ENCODE measurements at places on chromosomes 5 and 9.

- DNase-seq: no peak
Measured at GRCh38 chr9:4196376-4196775, 103.5 kb downstream of the GLIS3 start.

DNA sequence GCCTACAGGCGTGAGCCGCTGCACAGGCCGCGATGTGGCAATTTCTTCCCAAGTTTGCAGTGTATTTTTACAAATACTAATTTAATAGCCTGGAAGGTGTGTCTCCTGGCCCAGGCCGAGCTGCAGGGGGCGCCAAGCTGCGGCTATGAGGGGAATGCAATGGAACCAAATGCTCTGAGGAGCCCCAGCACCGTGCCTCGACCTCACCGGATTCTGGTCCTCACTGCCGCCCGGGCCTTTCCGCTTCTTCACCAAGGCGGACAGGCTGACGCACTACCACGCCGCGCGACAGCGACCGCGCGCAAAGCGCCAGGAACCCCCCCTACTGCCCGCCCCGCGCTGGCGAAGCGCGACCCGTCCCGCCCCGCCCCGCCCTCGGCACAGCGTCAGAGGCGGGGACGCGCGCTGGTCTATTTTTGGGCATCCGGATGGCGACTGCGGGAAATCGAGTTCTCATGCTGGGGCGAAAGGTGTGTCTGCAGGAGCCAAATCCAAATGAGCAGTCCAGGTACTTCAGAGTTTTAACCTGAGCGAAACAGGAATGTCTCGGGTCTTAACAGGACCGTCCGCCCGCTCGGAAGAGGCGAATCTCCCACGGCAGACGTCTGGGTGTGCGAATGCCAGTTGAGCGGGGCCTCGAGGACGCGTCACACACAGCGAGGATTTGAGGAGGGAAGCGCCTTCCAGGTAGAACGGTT, 31.7 kb upstream of the PRXL2C start:
- DNase-seq: peak; percentile 17

GRCh38 chr9:23659346-23660006, 166.6 kb downstream of the ELAVL2 start:
- DNase-seq: no peak

DNA sequence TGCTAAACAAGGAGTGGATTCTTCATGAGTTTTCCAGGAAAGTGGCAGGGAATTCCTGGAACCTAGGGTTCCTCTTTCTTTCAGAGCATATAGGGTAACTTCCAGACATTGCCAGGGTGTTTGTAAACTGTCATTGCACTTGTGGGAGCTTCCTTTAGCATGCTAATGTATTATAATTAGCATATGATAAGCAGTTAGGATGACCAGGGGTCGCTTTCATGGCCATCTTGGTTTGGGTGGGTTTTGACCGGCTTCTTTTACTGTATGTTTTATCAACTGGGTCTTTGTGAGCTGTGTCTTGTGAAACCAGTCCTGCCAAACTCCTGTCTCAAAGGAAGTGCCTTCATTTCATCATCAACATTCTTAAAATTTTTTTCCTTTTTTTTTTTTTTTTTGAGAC, 11.9 kb upstream of the MELK start:
- no peak for DNase-seq

DNA sequence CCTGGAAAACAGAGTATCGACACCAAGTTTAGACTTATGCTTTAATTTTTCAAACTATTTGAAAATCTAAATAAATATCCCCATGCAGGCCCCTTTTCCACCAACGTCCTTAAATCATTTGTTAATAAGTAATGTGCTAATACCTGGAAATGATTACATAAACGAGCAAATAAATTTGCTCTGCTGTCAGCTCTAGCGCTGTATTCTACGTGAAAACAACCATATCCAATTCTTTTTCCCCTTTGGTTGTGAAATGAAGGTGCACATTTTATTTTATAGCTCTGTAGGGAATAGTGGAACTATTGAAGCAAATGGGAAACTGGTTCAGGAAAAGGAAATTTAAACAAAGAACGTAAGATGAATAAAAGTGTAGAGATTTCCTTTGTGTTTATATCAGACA, 137.7 kb upstream of the ZNF608 start:
- DNase-seq: no peak

- no peak for DNase-seq
Measured at GRCh38 chr5:140989254-140990020, 23.2 kb downstream of the PCDHAC2 start.

- no peak for DNase-seq
Measured at GRCh38 chr9:37191403-37192089, 71.2 kb downstream of the ZCCHC7 start.

- no peak for DNase-seq
Measured at GRCh38 chr5:137858223-137858916, 9.3 kb upstream of the MYOT start.

DNA sequence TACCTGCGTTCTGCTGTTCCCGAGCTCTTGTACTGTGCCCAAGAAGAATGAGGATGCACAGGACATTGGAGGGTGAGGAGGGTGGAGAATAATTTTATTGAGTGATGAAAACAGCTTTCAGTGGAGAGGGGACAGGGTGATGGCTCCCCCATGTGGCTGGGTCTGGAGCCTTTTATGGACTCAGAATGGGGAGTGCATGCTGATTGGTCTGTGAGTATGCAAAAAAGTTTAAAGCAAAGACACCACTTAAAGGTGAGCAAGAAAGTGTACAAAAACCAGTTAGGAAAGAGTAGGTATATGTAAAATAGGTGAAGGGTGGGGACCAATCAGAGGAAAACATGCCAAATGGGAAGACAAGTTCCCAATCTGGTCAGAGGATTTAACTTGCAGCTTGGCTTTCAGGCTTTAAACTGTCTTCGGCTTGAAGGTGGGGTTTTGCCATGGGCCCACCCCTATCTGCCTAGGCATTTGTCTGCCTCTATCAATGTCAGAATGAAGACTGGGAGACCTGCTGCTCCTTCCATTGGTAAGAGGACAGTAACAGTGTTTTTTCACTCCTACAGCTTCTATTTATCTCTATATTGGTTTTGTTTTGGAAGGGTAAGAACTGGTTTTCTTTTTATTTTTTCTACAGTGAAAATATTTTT, 118.0 kb upstream of the RAI14 start:
- no peak for DNase-seq

DNA sequence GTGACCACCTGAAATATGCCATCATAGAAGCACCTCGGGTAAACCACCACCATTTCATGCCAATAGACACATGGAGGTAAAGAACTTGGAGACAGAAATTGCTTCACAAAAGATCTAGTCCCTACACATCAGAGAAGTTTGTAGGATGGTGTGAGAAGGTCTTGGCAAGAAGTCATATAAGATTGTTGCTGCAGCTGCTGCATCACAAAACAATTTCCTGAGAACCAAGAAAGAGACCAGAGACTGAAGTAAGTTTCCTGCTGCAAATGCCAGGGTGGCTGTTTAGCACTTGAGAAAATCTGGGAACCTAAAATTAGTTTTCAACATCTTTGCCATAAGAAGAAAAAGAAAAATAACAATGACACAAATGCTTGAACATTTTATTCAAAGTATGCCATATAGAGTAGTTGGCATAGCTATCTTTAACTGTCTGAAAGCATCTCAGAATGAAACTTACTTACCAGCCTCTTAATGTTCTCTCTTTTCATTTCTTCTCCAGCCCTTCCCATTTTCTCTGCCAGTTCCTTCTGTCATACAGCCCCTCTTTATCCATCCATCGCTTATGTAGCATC, 114.3 kb downstream of the KCTD16 start:
- DNase-seq: no peak

DNA sequence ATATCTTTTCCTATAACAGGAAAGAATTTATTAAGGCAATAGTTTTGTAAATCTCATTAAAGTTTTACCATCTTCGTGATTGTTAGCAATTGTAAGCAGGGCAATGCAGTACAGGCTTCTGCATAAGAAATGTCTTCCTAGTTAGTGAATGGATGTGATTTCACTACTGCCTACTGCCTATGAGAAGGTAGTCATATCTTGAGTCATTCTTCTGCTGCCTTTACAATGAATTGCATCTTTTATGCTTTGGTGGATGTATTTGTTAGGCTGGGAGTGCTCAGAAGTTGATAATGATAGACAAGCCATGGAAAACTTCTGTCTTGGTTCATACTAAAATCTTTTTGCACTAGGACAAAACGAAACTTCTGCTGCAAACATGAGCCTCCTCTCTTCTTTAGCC, 128.0 kb downstream of the ADAMTSL1 start:
- no peak for DNase-seq

All from DMS 273 treated with DMSO at 0.1 percent for 48 hours (cell line).